ENCODE measurements at places on chromosomes 5 and 9. TPM values are rescaled to one million over a fixed set of nuclear protein-coding genes. Genes with fewer than 3 reads are reported as not detected.

Gene HARS1
- 59.6 TPM for polyA plus RNA-seq

Gene OR1Q1
- not detected for polyA plus RNA-seq

Gene COL23A1
- not detected for polyA plus RNA-seq

Gene ANKRD33B
- 0.33 TPM for polyA plus RNA-seq

Gene SEMA6A
- polyA plus RNA-seq, result 1.4 TPM

Gene SPATA31A3
- polyA plus RNA-seq, result not detected

Gene PCDHGB4
- not detected for polyA plus RNA-seq

Gene FBLL1
- not detected for polyA plus RNA-seq

Gene RNF224
- not detected for polyA plus RNA-seq

Gene GLRA1
- polyA plus RNA-seq, result not detected

Gene MYOZ3
- 0.10 TPM for polyA plus RNA-seq

Gene PRSS3
- polyA plus RNA-seq, result not detected

Gene DNAJC25
- 1.3 TPM for polyA plus RNA-seq

Gene TSSK1B
- not detected for polyA plus RNA-seq

Gene MARCOL
- not detected for polyA plus RNA-seq

Gene DOCK8
- polyA plus RNA-seq, result 51.8 TPM

Gene MGAT4B
- polyA plus RNA-seq, result 18.0 TPM

Gene LURAP1L
- polyA plus RNA-seq, result not detected

Gene PCDHA10
- polyA plus RNA-seq, result not detected

Gene NOXA1
- polyA plus RNA-seq, result 1.00 TPM

Gene CLTB
- 93.4 TPM for polyA plus RNA-seq

Gene MSMP
- not detected for polyA plus RNA-seq

Gene DBN1
- polyA plus RNA-seq, result 0.13 TPM

Gene CTSV
- 0.10 TPM for polyA plus RNA-seq

Gene PDE8B
- polyA plus RNA-seq, result 0.09 TPM

Gene ANKRD20A1
- polyA plus RNA-seq, result not detected

Data from CD4-positive, CD25-positive, alpha-beta regulatory T cell (primary cell).